Suppressor macrophage (primary cell): ENCODE measurements at places on chromosomes 3 and 15.

- DNase-seq: no peak
These were observed 1062.2 kb upstream of the EPHA6 start for GRCh38 chr3:95752199-95752598.

DNA sequence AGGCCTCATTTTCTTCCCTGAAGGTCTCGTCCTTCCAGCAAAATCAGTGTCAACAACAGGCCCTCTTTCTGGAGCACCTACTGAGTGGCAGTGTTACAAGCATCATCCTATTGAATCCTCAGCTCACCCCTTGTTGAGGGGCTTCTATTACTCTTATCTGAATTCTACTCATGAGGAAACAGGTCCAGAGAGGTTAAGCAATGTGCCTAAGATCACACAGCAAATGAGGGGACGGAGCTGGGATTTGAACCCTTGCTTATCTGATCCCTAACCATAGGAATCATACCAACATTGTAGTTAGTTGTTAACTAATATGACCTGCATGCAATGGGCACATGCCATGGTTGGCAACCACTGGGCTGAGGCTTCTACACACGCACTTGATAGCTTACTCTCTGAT is 63.0 kb downstream of the SLC6A6 start:
- DNase-seq: no peak

DNA sequence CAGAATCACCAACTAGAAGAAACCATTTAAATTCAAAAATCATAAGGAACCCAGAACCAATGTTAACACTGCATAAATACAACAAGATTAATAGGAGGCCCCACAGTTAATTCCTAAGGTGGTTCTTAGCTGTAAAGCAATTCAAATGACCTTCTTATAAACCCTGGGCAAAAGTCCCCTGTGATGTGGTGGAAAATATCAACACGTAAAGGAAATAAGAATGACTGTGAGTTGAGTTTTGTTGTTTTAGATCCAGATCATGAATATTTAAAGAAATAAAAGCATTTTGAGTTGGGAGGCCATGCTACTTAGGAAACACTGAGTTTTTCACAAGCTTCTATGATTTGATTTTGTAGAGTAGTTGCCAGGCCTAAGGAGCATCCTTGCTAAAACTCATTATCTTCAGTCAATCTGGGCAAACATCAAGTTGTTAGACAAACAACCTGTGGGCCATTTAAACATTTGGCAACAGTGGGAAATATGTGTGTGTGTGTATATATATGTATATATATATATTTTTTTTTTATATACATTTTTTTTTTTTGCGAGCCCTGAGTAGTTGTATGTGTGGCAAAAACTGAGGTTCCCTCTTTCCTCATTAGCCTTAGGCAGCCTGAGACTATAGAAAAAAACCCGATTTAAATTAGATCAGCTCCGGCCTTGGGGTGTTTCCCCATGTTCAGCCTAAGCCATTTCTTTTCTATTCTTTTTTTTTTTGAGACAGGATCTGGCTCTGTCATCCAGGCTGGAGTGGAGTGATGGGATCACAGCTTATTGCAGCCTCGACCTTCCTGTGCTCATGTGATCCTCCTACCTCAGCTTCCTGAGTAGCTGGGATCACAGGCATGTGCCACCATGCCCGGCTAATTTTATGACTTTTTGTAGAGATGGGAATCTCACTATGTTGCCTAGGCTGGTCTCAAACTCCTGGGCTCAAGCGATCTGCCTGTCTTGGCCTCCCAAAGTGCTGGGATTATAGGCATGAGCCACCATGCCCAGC is 8.0 kb upstream of the PXK start:
- DNase-seq: peak; percentile 14

DNA sequence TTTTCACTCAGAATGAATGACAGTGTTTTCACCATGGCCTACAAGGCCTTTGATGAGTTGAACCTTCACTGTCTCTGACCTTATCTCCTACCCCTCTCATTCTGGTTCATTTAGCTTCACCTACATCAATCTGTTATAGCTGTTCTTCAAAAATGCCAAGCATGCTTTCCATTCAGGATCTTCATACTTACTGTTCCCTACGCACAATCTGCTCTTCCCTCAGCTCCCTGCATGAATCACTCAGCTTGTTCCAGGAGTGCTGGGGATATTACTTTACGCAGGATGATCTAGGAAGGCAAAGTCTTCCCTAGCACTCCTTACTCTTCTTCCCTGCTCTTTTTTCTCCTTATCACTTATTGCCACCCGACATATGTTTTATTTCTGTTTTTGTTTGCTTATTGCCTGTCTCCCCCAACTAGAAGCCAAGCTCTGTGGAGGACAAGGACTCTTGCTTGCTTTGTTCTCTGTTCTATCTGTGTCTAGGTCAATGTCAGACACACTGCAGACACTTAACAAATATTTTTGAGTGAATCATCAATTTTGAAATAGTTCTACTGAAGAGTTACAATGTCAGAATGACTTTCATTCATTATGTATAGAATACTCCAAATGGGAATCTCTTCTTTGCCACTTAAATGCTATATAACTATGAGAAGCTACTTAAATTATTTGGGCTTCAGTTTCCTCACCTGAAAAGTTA is 238.3 kb upstream of the FEZF2 start:
- DNase-seq: no peak

GRCh38 chr15:51620641-51621040 is 1.9 kb downstream of the DMXL2 start:
- DNase-seq: peak; percentile 66

DNA sequence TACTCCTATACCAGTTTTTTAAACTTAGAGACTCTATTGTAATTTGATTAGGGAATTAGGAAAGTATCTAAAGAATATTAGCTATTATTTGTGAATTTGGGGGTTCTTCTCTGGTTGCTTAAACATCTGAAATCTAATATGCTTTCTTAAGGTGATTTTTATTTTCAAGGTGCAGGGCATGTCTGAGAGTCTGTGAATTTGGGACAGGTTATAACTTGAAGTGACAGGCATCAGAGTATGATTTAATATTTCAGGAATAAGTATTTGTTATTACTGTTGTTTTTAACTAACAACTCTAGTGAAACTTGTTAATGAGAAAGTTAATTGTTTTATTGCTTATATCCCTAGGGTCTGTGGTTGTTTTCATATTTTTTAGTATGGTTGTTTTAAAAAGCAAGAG is 321.6 kb upstream of the EPHA3 start:
- no peak for DNase-seq

- peak; percentile 31 for DNase-seq
These were observed 35.5 kb downstream of the MRAS start for GRCh38 chr3:138383715-138384465.

- DNase-seq: no peak
These were observed 234.2 kb downstream of the IL20RB start for GRCh38 chr3:137191951-137192350.

- no peak for DNase-seq
These were observed 84.8 kb upstream of the MLF1 start for GRCh38 chr3:158486200-158486599.

DNA sequence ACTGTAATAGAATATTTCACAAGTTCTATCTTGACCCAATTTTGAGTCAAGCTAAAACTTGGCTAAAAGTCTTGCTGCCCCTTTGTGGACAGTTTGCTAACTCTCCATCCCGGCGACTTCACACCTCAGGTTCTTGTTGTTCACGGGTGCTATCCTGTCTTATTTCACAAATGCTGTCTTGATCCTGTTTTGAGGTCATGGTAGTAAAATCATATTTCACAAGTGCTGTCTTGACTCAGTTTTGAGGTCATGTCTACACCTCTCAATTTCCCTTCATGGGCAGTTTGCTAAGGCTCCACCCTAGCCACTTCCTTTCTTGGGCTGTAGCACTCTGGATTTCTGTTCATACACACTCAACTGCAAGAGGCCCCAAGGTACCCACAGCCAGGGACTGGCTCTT is 45.0 kb upstream of the GK5 start:
- peak; percentile 64 for DNase-seq

DNA sequence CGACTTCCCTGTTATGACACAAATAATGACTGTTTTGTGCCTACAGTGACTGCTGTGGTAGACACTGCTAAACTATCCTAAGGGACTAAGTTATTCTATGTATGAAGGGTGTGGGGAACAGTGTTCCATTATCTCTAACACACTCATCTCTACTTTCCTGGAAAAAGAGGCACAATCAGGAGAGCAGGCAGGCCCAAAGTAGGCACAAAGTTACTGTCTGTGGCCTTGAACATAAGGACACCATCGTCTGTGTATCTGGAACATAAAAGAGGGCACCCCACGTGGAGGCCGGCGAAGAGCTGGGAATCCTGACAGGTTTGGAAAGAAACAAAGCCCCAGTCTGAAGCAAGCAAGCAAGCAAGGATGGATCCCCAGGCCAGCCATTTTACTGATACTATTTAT is 1.5 kb downstream of the ABCC5 start:
- DNase-seq: no peak

DNA sequence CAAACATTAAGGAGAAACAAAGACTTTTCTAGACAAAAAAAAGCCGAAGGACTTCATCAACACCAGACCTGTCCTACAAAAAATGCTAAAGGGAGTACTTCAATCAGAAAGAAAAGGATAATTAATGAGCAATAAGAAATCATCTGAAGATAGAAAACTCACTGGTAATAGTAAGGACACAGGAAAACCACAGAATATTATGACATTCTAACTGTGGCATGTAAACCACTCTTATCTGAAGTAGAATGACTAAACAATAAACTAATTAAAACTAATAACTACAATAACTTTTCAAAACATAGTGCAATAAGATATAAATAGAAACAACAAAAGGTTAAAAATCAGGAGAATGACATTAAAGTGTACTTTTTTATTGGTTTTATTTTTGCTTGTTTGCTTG is 584.5 kb upstream of the CCDC54 start:
- DNase-seq: no peak

DNA sequence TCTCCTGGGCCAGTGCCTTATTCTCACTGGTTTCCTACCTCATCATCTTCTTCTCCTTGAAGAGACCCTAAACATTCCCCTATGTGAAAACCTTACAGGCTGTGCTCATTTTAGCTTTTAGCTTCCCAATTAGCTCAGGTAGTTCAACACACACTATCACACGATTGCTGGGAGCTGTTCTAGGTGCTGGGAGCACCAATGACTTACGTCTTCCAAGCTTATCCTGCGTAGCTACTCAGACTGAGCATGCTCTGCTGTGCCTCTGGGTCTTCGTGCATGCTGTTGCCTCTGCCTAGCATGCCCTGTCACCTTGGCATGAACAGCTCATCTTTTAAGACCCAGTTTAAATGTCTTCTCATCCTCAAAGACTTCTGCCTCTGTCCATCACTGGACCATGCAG is 55.7 kb upstream of the APEH start:
- DNase-seq: no peak

DNA sequence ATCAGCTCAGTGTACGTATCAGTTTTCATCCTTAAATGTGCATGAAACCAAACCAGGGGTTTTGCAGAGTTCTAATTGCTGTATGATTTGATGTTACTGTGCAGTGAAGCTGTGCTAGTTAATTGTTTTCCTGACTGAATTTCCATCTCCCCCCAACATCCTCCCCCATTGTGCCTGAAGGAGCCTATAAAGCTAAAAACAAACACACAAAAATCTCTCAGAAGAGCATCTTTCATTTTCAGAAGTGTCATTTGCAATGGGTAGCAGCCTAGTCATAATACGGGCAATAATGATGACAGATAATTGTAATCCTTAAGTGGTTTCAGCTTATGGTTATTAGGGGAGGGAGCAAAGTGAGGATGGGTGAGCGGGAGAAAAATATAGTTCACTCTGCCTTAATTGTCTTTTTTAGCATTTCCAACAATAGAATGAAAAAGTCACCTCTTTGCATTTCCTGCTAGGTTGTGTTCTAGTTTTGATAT is 207.9 kb upstream of the TBL1XR1 start:
- no peak for DNase-seq

DNA sequence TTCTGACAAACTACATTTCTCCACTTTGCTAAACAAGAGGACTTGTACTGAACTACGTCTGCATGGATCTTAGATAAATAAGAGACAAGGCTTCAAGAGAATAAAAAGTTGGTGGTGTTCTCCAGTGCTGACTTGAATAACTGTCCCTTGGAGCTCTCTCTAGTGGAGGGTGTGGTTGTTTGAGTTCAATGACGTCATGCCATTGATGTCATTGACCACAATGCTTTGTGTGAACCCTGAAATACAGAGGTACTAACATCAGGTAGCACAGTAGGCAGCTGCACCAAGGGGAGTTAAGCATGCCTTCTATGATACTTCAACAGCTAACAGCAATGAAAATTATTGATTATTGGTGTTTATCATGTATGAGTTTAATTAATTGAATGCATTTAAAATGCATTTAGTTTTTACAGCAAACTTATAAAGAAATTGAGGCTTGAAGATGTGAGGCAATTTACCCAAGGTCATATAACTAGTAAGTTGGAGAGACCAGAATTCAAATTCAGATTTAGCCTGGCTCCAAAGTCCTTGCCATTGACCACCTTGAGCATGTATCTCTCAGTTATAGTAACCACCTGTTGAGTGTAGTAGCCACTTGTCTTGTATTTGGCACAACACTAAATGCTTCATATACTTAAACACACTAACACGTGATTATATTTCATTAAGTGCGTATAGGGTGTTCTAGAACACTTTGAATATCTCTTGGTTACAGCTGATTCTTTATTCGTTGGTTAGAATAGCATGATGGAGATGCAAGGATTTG is 126.0 kb upstream of the ANKRD28 start:
- no peak for DNase-seq

DNA sequence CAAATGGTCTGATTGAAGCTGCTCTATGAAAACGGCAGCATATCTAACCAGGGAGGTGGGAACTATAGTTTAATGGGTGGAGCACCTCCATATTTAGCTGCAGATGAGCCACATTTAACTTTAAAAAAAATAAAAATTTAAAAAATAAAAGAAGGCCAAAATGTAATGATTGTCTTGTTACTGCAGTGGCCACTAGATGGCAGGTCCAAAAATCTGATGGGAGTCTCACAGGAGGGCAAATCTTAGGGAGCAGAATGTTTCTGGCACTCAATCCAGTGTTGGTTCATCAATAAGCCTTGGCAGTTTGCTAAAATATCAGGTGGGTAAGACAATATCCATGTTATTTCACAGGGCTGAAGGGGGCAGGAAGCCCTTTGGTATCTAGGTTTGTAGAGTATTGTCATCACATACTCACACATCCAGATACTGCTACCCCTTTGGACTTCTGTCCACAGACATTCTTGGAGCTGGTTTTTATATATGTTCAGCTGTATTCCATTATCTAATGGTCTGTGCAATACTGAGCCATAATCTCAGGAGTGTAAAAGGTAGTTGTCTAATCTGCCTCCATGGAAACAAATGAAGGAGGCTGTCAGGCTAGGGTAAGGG is 233.3 kb downstream of the TIGIT start:
- no peak for DNase-seq

DNA sequence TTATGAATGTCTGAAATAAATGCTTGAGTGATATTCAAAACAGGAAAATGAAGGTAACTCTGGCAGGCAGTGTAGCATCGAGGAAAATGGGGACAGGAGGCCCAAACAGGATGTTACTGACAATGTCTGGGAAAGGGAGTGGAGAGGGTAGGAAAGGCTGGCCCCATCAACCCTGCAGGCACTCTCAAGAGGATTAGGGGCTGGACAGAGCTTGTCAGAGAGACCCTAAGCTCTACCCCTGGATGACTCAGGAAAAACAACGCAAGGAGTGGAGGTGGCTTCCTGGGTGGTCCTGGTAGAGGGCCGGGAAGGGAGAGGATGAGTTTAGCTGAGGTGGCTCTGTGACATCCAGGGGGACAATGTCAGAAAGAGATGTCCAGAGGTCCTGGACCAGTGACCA is 106.0 kb downstream of the RYK start:
- no peak for DNase-seq

- DNase-seq: no peak
These were observed 3.6 kb upstream of the KPNA4 start for GRCh38 chr3:160568989-160569388.

GRCh38 chr15:81930582-81931369 is 115.0 kb downstream of the MEX3B start:
- DNase-seq: no peak
